ENCODE measurements at places on chromosomes 1 and 21.

DNA sequence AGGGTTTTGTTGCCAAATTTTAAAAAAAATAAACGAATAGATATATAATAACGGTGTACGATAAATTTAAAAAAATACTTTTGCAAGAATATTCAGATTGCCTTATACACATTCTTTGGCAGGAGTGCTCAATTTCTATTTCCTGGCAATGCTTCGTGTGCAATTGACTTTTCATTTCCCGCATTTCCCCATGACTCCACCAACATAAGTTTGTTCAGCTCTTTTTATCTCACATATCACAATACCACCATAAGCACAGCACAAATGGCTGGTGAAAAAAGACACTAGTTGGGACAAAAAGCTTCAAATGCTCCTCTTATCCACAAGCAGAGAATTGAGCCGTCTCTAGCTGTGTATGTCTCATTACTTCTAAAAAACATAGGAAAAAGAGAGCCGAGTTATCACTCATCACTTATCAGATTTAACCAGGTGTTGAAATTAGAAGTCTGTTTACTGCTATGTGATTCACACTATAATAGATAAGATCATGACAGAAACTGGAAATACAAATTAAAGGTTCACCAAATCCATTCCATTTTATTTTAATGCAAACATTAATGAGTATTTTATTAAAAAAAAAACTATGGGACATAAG, 28.9 kb upstream of the RGS1 start:
- DNase-seq, result no peak

- DNase-seq, result no peak
Observed at GRCh38 chr1:14800500-14801076, 202.1 kb downstream of the KAZN start.

GRCh38 chr1:183983371-183984105, 54.0 kb downstream of the COLGALT2 start:
- DNase-seq, result no peak

- no peak for DNase-seq
Observed at GRCh38 chr21:42296501-42296900, 18.7 kb downstream of the TFF3 start.

DNA sequence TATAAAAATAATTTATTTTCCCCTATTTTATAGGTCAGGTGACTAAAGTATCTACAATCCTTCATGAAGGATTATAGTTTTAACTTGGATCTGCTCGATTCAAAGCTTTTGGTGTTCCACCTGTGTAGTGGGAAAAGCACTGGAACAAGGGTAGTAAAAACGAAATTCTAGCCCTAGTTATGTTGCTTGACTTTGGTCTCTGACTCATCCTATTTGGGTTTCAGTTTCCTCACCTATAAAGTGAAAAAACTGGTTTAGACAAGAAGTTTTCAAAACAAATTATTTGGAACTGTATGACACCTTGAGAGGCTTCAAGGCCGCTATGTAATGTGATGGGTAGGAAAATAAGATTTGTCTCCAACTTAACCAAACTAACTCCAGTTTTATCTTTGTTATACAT, 505.2 kb upstream of the ZRANB2 start:
- DNase-seq, result no peak

DNA sequence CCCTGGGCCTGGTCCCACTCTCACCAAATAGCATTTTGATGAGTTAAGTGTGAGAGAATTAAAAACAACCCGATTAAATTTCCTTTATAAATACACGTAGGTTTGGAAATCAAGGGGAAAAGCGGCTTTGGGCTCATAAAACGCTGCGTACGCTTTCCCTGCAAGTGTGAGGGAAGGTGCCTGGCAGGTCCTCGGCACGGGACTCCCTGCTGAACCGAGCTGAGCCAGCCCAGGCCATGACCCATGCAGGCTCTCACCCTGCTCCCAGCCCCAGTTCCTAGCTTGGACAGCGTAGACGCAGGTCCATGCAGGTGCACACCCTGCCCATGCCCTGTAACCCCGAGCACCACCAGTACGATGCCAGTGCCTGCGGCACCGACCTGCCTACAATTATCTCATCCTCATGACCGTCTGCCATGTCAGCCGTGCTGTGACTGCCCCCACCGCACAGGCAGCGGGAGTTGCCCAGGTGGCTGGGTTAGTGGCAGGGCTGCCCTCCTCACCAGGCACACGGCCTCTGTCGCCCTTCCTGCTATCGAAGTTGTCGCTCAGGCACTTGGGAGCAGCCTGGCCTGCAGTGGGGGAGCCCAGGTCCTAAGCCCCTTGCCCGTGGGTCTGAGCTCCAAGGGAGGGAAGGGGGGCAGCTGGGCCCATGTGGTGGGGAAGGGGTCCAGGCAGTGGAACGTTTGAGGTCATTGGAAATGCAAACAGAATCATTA, 41.0 kb upstream of the ACTRT2 start:
- DNase-seq, result no peak

DNA sequence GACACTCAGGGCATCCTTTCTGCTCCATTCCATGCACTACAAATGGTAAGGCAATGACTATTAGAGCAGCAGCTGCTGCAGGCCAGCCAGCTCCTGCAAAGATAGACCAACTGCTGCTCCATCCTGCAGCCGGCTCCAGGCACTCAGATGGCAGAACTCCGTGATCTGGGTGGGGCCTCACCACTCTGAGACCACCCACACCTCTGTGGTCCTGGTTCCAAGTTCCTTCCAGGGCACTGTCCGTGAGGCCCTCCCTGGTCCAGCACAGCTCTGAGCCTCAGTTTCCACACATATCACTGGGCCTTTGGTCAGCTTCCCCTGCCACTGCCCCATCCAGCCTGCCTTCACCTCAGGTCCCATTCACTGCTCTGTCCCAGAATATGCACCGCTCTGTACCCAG, 114.7 kb downstream of the DMRTB1 start:
- DNase-seq, result no peak

DNA sequence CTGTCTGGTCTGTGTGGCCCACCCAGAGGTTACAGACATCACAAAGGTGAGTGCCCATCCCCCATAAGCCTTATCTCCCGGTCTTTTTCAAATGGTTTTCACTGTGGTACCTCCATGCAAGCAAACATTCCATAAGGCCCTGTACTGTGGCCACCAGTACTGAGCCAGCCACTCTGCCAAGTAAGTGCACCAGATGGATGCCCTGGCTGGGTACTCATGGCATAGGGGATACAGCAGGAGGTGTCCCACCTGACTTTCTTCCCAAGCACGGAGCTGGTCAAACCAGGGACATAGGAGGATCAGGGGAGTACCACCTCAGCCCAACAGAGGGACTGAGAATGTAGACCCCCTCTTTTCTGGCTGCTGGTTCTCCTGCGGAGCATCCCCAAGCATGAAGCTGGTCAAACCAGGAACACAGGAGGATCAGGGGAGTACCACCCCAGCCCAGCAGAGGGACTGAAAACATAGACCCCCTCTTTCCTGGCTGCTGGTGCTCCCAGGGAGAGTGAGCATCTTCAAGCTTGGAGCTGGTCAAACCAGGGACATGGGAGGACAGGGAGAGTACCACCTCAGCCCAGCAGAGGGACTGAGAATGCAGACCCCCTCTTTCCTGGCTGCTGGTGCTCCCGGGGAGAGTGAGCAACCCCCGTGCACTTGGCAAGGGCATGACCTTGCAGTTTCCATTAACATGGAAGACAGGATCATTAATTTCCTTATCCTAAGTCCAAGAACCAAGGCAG, 81.8 kb upstream of the KLHDC7A start:
- DNase-seq, result no peak

DNA sequence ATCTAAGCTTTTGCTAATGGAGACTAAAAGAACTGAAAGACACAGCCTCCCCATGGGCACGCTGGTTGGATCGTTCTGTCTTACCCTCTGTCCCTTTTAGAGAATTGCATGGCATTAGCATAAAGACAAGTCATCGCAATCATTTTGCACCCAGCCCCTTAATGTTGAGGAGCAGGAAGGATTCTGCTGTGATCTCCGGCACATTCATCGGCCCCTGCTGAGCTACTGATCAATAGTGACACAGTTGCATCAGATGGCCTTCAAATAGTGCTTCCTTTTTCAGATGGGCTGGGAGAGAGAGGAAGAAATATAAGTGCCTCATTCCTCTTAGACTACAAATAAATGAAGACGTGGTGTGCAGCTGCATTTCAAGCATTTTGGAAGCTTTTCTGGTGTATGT, 75.4 kb downstream of the NOS1AP start:
- DNase-seq, result no peak

Measured in naive thymus-derived CD8-positive, alpha-beta T cell (primary cell).